ENCODE measurements at places on chromosomes 11 and 22.

DNA sequence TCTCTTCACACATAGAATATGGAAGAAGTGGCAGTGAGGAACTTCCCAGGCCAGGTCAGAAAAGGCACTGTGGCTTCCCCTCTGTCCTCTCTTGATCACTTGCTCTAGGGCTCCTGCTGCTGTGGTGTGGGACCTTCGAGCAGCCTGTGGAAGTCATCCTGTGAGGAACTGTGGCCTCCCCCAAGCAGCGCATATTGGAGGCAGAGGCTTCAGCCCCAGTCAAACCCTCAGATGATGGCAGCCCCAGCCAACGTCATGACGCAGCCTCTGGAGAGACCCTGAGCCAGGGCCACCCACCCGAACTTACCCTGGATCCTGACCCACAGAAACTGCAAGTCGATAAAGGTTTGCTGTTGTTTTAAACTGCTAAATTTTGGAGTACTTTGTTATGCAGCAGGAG, 444.9 kb downstream of the TBC1D22A start:
- no peak for DNase-seq

GRCh38 chr11:44861849-44862557, 88.7 kb downstream of the TP53I11 start:
- no peak for DNase-seq

- no peak for DNase-seq
These were observed 76.8 kb upstream of the BDNF start for GRCh38 chr11:27777033-27777432.

DNA sequence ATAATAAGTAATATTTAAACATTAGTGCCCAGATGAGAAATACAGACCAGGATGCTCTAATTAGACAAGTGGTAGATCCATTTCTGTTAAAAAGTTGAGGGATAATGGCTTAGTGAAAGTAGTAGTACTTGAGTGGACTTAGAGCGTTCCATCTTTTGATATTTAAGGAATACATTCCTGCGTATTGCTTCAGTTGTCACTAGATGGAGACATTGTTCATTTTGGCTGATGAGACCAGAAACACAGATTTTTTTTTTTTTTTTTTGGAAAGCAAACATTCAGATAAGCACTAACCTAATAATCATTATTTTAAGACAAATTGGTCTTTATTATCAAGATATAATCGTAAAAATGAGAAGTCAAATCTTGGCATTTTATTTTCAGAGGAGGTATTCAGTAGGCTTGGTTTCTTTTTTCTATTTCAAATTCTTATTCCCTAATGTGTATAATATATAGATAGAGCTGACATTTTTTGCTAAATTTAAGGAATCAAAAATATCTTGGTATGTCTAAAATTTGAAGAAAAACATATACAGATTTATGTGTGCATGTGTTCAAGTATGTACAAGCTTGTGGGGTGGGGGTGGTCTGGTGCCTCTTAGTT, 92.9 kb downstream of the DYNC2H1 start:
- DNase-seq = peak; percentile 23

DNA sequence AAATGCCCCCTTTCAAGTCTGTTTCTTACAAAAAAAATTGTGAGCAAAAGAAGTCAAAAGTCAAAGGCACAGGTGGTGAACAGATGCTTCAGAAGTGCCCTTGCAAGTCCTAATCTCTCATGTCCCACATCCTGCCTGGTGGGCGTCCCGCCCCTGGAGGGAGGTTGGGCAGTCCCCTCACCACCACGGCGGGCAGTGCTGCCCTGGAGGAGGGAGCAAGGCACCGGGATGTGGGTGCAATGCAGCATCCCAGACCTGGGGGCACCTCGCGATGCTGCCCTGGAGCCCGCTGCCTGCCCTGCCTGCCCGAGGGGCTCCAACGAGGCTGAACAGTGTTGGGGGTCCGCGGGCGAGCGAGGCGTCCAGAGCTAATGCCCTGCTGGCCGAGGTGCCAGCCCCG, 15.9 kb downstream of the MRGPRG start:
- DNase-seq = no peak
